Activated naive CD4-positive, alpha-beta T cell treated with anti-CD3 and anti-CD28 coated beads, Interleukin-2, amount 50 U/mL, for 16 hours (primary cell): ENCODE measurements at places on chromosomes 4 and X.

- no peak for DNase-seq
These were observed 956 bp downstream of the TAPT1 start for GRCh38 chr4:16225167-16225862.

GRCh38 chrX:15233416-15234015, 36.4 kb downstream of the ASB9 start:
- no peak for DNase-seq

DNA sequence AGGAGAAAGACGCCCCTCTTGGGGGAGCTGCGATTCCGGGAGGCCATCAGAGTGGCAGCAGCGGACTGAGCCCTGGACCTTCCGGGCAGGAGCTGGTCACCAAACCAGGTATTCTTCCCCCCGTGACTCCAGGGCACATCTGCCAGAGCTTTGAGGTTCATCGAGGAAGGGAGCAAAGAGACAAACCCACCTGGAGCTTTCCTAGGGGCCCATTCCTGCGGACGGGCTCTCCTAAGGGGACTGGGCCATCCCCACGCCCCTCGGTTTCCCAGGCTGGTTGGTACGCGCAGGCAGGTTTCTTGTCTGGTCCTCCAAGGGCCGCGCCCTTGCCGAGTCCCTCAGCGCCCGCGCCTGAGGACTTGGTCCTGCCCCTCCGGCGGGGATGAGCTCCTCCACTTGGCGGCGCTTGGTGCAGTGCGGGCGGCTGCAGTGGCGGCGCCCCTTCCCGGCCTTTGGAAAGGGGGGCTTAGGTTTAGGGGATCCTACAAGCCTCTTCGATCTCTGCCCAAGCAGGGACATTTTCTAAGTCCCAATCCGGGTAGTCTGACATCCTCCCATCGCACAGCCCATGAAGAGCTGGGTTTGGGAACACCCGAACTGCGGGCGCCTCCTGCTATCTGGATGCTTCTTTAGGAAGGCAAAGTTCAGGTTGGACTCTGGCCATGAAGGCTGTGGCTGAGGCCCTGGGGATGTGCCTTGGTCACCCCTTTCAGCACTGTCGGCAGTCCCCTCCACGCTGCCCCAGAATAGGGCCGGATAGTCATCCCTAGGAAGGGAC, 538 bp downstream of the STBD1 start:
- peak; percentile 23 for DNase-seq

DNA sequence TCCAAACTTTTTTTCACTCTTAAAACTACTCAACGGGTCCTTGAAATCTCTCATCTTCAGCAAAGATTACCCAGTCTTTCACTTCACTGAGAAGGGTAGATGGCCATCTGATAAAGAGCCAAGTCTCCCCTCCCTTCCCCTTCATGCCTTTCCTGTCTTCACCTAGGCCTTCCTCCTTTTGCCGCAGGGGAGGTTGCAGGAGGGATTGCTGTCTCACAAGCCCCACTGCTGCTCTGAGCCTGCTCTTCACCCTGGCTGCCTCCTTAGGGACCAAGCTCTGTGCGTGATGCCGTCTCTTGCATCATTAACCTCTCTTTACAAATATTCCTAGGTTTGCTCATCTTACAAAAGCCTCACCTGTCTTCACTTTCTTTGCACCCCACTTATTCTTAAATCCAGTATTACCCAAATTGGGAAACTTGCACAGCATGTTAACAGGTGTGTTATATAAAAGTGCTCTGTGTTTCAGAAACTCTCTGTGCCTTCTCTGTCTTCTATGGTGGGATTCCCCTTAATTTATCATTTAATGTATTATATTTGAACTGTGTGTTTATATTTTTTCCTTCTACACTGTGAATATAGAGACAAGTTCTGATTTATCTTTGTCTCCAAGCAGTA, 3.8 kb downstream of the ZFX start:
- DNase-seq: no peak

GRCh38 chr4:14644580-14645282, 357.6 kb upstream of the CPEB2 start:
- DNase-seq: no peak

GRCh38 chr4:172202480-172203076, 389.4 kb downstream of the GALNTL6 start:
- DNase-seq: no peak

- no peak for DNase-seq
These were observed 211.4 kb downstream of the MID1IP1 start for GRCh38 chrX:39012621-39013111.

GRCh38 chr4:119536572-119537528, 91.8 kb downstream of the PDE5A start:
- no peak for DNase-seq

- peak; percentile 12 for DNase-seq
These were observed 71.0 kb downstream of the PJA1 start for GRCh38 chrX:69093960-69094871.

DNA sequence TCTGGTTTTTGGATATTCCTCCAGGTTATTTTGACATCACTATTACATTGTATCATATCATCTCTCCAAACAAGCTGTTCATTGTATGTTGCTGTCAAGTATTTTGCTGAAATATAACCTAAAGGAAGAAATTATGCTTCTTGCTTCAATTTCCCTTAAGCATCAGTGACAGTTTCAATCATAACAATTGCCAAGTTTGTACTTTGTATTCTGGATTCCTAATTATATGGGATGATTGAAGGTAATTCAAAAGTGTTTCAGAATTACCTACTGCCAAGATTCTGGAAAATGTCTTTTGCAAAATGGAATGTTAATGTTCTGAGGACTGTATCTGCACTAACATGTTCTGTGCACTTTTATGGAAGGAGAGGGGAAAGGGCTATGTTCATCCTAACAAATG, 228.7 kb downstream of the PRDM5 start:
- no peak for DNase-seq

DNA sequence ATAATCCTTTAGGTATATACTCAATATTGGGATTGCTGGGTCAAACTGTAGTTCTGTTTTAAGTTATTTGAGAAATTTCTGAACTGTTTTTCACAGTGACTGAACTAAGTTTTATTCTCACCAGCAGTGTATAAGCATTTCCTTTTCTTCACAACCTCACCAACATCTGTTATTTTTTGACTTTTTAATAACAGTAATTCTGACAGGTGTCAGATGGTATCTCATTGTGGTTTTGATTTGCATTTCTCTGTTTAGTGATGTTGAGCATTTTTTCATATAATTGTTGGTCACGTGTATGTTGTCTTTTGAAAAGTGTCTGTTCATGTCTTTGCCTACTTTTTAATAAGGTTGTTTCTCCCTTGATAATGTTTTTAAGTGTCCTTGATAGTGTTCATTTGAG, 112.6 kb downstream of the LINC00632 start:
- no peak for DNase-seq

DNA sequence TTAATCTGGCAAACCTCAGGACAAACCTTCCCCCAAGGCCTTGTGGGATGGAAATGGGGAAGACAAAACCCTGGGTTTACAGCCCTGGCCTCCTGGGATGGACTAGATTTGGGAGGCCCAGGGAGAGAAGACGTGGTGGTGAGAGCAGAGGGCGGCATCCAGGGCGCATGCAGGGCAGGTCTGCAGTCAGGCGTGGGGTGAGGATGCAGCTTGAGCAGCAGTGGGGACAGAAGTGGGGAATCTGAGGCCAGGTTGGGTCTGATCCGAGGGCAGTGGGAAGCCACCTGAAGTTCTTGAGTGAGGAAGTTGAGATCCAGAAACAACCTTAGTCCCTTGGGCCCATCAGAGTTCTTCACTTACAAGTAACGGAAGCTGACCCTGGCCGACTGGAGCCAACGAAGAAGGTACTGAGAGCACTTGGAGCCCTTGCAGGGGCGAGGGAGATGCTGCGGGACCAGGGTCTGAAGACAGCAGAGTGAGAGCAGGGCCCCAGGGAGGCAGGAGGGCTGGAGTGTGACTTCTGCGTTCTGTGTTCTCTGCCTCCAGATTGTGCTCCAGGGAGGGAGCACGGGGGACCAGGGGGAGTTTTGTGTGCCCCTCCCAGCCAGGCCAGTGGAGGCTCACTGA, 42.0 kb upstream of the GPR78 start:
- no peak for DNase-seq

DNA sequence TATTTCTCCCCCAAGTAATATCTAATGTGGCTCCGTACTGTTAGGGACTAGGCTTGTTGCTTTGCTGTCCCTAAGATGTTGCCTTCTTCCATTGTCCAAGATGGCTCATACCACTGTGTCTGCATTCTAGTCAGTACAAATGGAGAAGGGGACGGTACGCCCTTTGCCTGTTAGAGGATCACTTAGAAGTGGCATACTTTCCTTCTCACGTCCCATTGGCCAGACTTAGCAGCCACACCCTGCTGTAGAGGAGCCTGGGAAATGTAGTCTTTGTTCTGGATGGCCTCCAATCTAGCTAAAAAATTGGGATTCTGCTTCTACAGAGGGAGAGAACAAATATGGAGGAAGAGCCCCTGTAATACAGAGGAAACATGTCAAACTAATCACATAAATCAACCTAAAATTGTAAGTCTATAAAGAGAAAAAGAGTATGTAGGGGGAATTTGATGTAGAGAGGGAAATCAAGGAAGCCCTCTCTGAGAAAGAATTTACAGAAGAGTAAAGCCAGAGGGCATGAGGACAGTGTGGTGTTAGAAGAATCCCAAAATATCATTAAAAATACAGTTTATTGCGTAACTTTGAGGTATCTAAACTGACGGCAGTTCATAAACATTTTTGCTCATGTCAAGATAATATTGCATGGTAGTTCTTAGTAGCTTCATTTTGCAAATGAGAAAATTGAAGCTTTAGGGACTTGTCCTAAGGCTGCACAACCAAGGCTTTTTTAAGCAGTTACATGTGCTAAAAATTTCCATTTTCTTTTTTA, 15.1 kb downstream of the PRIMPOL start:
- DNase-seq: no peak

DNA sequence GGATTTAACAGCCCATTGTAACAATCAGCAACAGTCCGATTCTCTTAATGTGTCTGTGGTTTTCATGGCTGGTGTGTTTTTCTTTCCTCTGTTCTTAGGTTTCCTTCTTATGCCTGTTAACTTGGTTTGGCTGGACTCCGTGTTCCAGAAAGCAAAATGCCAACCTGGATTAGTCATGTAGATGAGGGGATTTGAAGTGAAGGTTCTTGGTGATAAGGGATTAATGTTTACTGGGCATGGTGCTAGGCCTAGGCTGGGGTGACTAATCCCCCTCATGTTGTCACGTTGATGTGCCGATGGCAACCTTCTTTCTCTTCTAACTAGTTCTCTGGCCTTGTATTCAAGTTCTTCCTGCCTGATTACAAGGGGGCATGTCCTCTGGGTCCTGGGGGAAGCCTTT, 85.9 kb downstream of the REPS2 start:
- DNase-seq: no peak

GRCh38 chr4:55348466-55348865, 2.4 kb downstream of the SRD5A3 start:
- DNase-seq: no peak

- DNase-seq: no peak
These were observed 7.1 kb downstream of the OFD1 start for GRCh38 chrX:13741695-13742094.

DNA sequence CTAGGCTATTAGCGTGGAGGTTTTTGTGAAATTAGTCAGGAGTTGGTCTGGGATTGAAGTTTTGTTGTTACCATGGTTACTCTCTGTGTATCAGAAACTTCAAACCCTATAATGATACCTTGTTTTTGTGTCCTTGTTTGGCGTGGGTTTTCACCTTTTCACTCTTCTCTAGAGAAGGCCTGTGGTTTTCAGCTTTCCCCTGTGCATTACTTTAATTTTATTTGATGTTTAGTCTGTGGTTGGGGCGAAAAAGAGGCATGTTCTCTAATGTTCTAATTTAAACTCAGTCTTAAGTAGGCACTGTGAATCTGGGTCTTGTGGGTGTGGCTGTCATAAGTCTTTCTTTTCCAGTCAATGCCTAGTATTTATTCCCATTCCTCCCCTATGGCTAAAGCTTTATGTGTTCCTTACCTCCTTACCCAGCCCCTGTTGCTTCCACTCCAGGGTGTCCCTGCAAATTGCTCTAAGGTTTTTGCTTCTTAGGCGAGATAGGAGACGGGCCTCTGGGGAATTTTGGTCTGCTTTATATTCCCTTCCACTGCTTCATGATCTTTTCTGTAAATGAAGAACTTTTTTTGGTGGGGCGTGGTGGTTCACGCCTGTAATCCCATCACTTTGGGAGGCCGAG, 326.3 kb upstream of the ZCCHC13 start:
- no peak for DNase-seq

DNA sequence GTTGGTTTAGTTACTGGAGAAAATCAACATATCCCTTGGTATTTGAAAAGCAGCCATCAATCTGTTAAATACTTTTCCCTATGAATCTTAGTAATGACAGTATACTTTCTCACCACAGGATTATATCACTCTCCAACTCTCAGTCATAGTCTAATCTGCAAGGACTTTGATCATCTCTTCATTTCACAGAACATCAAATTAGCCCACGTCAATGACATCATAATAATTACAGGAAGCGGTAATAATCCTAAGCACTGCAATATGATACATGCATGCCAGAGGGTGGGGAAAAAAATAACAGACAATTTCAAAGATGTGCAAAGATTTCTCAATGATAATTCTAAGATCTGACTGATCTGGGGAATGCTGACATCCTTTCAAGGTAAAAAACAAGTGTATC, 404.1 kb downstream of the GPM6A start:
- no peak for DNase-seq

GRCh38 chrX:39750848-39751247, 346.9 kb downstream of the BCOR start:
- no peak for DNase-seq

DNA sequence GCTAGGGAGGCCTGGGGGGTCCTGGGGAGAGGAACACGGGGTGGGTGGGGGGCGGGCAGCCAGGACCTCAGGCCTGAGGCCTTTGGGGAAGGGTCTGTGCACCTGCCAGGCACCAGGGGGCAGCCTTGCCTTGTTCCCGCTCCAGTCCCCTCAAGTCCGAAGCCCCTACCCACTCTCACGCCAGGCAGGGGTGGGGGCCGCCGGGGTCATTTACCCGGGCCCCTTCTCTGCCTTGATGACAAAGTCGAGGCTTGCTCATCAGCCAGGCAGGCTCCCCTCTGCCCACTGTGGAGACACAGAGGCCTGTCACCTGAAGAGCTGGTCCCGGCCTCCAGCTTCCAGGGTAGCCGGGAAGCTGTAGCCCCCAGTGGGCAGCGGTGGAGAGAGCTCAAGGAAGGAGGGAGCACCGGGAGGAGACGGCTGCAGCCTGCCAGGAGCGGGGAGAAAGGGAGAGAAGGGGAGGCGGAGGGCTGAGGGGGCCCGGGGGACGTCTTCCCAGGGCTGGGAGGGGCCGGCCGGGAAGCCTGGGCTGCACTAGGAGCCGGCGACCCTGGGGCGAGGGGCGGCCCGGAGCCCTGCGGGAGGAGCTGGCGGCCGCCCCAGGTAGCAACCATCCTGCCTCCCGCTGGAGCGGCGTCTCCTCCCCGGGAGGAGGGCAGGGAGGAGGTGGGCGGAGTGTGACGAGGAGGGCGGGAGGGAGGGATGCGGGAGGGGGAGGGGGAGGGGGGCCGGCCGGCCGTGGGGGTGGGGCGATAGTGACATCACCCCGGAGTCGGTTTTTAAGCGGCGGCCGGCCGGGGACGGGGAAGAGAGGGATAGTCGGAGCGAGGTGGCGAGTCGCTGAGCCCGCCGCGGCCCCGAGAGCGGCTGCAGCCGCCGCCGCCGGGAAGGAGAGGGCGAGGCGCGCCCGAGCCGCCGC, at the start of gene SLC6A8:
TSS of gene SLC6A8 (plus strand) at position 806 of the 919 bp plus-strand sequence. CDS start 649 bp downstream, outside the sequence.
- peak; percentile 21 for DNase-seq
